ENCODE measurements at places on chromosomes 2 and 18.

DNA sequence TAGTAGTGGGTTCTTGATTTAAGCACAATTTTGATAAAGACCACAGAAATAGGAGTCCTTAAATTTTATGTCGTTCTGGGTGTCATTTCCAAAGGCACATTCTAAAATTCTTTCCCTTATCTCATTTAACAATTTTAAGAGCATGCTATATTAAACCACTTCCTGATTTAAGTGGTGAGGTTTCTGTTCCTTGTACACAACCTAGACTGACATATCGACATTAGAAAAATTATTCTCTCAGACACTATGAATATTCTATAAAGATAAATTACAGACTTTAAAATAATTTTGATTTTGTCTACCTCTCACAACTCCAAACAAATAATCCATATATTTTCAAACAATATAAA, 923.8 kb downstream of the LRP1B start:
- DNase-seq, result no peak

DNA sequence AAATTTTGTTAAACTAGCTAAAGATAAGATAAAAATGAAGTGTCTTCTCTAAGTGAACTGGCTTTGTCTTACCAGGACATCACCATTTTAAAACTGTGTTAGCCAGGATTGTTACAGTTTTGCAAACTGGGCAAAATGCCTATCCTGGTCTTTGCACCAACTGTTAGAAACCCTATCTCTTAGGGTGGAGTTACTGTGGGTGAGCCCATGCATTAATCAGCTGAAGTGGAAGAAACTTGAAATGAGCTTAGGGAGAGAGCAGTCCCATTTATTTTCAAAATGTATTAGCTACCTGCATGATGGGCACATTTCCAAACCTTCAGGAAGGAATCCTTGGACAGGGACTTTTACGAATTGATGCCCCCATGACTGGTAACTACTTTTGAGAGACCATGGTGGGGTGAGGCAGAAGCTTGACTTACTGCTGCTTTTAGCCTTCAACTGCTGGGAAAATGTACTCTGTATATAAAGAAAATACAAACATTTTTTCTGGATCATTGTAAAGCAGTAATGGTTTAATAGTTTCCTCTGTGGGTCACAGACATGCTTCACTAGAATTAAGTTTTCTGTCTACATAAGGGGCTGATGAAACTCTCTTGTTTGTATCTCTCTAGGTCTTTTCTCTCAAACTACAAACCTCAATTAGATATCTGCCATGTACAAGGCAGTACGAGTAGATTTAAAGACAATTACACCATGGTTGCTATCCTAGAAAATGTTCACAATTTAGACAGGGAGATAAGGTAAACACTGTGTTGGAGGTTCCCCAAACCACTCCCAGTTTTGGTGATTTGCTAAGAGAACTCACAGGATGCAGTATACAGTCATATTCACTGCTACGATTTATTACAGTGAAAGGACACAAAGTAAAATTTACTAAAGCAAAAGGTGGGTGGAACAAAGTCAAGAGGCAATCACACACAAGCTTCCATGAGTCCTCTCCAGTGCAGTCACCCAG, 321.4 kb upstream of the MMADHC start:
- DNase-seq, result no peak

DNA sequence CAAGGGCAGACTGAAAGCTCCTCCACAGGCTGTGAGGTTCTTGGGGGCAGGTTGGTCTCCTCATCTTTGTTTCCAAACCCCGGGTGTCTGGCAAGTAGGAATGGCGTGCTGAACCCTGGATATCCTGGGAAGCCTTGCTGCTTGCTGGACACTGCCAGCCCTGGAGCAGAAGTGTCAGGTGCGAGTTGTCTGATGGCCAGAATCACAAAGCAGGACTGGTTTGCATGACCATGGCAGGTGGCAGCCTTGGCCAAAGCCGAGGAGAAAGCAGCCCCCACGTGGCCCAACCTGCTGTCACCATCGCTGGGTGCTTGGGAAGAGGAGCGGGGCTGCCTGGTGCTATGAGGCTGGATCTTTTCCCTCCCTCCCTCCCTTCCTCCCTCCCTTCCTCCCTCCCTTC, 309.5 kb upstream of the HS6ST1 start:
- no peak for DNase-seq

DNA sequence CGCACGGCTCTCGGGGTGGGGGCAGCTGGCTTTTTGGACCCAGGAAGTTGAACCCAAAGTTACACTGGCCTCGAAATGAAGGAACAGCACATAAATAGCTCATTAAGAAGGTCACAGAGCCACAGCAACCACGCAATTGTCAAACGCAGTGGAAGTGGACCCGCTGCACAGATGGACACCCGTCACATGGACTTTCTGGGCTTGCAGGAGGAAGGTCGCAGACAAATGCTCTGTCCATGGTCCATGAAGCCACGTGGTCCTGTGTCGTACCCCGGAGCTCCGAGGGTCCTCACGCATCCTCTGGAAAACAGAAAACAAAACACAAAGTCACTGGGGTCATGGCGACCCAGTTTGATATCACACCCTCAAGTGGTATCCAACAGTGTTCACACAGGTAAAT, 308.1 kb upstream of the SALL3 start:
- no peak for DNase-seq

GRCh38 chr2:50018921-50019320, 864.6 kb upstream of the FSHR start:
- DNase-seq, result no peak

DNA sequence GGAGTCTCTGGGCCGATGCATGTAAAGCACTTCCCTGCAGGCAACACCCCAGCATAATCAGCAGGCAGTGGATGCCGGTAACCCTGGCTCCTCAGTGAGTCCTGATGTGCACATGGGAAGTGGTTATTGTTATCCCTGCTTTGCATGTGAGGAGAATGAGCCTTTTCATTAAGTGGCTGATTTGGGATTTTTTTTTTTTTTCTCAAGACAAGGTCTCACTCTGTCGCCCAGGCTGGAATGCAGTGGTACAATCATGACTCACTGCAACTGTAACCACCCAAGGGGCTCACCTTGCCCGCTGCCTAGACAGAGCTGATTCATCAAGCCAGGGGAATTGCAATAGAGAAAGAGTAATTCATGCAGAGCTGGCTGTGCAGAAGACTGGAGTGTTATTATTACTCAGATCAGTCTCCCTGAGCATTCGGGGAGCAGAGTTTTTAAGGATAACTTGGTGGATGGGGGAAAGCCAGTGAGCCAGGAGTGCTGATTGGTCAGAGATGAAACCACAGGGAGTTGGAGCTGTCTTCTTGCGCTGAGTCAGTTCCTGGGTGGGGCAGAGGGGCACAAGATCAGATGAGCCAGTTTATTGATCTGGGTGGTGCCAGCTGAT, 95.4 kb downstream of the SOCS6 start:
- DNase-seq, result no peak

DNA sequence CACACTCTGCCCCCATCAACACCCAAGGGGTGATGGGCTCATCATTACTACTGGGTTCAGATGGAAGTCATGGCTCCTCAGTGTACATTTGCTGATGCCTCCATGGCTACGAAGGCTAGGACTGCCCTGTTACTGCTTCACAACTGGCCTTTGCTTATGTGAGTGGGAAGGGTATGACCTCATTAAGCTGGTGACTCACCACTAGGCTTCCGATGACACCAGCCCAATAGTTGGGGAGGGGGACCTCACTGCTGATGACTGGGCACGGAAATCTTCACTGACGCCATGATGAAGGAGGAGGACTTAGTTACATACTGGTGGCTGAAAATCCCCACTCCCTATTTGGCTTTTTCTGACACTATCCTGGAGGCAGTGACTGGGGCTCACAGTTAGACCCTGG, 263.2 kb downstream of the CMPK2 start:
- DNase-seq, result no peak

- no peak for DNase-seq
Observed at GRCh38 chr2:160742667-160743066, 249.1 kb upstream of the RBMS1 start.

DNA sequence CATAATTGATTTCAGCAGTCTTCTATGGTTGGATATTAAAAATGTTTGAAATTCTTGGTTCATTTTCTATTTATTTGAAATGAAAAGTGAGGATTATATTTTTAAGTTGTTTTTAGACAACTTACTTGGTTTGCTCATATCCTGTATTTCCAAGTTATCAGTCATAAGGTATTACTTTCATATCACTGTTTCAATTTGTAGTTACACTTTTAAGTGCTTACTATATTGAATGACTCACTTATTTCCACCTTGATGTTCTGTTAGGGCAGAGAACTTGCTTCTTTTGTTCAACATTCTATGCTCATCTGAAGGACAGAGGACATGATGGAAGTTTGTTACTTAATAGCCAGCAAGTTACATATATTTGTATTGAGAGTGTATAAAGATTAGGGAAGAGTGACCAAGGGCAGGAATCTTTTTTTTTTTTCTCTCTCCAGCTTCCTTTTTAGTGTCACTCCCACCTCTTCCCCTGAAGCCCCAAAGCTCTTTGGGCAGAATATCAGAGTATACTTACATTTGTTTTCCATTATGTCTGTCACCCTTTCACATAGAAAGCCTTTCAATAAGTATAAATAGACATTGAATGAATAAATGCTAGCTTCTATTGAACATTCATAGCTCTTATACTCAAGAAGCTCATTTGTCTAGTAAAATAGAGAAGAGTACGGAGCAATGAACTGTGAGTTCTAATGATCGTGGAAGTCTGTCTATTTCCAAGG, 28.1 kb downstream of the PIK3C3 start:
- no peak for DNase-seq

- no peak for DNase-seq
Observed at GRCh38 chr18:7071600-7071999, 46.0 kb downstream of the LAMA1 start.

GRCh38 chr2:24667542-24667941, 125.6 kb downstream of the PTRHD1 start:
- no peak for DNase-seq

DNA sequence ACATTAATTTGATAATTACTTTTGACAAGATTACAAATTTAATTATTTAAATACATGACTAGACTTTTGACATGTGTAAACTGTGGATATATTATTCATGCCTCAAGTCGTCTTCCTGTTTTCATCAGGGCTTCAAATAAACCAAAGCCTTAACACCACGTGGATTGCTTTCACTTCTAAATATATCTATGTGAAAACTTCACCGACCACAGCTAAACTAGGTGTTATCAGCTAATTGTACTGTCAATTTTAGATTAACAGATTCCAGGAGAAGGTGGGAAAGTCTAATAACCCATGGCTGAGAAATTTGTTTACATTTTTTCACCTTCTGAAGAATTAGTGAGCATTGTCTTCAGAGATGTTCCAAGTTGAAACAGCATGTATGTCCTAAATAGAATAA, 494.7 kb upstream of the FAM98A start:
- no peak for DNase-seq

- DNase-seq, result no peak
Observed at GRCh38 chr2:207139552-207139951, 26.2 kb downstream of the KLF7 start.

DNA sequence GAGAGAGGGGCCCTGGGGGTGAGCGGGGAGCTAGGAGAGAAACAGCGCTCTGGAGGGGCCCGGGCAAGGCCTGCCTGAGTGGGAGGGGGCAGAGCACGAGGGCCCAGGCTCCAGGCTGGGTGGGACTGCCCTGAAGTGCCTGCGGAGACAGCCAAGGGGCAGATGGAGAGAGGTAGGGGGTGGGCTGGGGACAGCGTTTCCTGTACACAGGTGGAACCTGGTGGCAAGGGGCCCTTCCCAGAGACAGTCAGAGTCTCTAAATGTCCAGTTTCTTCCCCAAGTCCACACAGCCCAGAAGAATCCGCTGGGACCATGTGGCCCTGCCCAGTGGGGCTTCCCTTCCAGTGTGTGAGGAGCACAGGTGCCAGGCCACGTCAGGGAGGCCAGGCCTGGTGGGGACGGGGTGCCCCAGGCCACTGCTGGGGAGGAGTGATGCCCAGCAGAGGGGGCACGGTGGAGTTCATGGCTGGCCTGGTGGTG, 1.7 kb upstream of the GPR35 start:
- no peak for DNase-seq

GRCh38 chr2:8238521-8239230, 443.2 kb upstream of the ID2 start:
- DNase-seq, result no peak

DNA sequence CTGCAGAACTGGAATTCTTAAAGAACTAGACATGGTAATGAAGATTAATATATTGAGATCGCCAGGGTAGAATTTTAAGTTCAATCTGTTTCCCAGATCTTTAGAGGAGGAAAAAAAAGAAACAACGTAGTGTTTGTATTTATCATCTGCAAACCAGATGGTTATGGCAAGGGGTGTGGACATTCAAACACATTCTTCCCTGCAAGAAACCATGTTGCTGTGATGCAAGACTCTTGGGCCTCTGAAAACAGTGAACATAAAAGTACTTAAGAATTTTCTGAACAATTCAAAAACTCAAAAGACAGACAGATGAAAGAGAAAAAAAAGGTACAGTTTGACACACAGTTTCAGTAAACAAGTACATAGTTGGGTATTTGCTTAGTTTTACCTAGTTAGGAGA, 35.6 kb downstream of the COL5A2 start:
- DNase-seq, result no peak

GRCh38 chr2:45043174-45043573, 33.9 kb upstream of the SIX2 start:
- DNase-seq, result no peak

Data from NCI-H1092 (cell line).